NCI-H748 treated with DMSO at 0.1 percent for 48 hours (cell line): ENCODE measurements at places on chromosomes 6 and 20.
A peak's percentile ranks its signal among the peaks of the same experiment; 100 is the strongest.

- no peak for DNase-seq
Observed at GRCh38 chr6:166910601-166911000, 45.7 kb downstream of the RNASET2 start.

DNA sequence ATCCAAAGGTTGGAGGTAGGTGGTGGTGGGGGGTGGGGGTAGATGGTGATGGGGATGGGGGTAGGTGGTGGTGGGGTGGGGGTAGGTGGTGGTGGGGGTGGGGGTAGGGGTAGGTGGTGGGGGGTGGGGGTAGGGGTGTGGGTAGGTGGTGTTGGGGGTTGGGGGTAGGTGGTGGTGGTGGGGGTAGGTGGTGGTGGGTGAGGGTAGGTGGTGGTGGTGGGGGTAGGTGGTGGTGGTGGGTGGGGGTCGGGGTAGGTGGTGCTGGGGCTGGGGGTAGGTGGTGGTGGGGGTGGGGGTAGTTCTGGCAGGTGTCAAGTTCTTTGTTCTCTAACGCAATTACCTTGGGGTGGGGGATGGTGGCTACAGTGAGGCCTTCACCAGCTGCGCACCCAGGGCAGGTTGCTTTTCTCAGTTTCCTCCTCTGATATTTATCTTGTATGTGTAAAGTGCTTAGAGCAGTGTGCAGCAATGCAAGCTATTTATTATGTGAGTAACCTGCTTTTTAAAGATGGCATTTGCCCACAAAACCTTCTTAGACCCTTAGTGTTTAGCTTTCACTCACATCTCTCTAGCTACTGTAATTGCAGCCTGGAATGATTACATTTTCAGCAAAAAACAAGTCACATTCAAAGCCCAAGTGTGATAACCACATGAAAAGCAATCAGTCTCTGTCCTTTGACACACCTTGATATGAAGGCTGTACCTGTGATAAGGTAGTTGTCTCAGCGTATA lies 8.2 kb upstream of the CCDC167 start:
- no peak for DNase-seq

DNA sequence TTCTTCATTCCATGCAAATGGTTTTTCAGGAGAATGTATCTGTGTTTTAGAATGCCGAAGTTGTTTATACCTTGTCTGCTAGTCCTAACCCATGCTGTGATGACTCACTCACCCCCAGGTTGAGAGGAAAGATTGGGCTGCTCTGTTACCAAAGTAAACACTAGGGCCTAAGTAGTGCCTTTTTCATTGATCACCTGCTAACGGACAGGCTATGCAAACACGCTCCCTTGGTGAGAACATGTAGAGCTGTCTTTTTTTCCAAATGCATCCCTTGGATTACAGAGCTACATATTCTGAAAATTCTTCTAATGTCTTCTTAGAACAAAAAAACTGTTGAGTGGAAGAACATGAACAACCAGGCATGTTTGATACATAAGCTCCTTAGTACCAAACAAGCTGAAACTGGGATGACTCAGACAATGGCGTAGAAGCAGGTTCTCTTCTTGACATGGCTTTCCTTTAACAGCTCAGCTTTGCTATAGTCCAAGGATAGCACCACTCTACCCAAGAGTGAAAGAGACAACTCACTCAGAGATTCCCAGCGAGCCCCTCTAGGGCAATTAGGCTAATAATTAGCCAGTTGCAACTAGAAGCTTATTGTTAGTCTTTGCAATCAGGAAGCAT lies 20.5 kb downstream of the PERP start:
- peak; percentile 91 for DNase-seq

- DNase-seq: no peak
Observed at GRCh38 chr6:73177221-73177944, 47.9 kb downstream of the KHDC1L start.

- DNase-seq: no peak
Observed at GRCh38 chr6:33714385-33715040, 3.0 kb upstream of the UQCC2 start.

DNA sequence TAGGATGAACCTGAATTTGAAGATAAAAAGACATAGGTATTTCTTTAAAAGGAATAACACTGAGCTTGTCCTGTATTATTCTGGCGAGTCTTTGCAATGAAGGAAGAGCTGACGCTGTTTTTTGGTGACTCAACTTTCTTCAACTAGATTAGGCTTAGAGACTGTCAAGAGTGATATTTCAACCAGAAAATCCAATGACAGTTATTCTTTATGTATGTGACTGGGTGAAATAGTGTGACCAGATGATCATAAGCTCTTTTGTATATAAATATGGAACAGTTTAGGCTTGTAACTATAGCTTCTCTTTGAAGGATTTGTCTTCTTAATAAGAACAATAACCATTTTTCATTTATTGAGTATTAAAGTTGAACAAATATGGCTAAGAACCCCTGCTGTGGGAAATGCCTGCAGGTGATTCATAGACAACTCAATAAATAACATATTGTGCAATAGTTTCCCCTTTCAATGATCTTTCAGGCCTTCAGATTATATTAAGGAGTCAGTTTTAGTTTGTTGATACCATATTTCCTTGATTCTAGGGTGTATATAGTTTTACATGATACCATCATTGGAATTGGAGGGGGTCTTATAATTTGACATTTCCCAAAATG lies 265.6 kb upstream of the JAG1 start:
- DNase-seq: no peak

GRCh38 chr6:110329714-110330436 lies 28.3 kb downstream of the METTL24 start:
- DNase-seq: no peak

DNA sequence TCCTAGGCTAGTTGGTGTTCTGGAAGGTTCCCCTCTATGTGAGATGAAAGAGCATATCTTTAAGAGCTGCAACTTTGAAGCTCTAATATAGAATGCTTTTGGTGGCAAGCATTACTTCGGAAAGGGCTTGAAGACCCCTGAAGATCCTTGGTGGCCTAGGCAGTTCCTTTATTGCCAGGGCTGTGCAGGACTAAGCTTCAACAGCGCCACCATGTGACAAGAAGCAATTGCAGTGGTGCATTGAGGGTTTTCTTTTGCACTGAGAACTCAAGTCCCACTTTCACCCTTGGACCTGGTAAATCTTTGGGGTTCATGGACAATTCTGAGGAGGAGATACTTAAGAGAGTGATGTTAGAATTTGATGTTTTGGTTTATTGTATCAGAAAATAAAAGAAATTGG lies 237.4 kb upstream of the GMDS start:
- DNase-seq: no peak

DNA sequence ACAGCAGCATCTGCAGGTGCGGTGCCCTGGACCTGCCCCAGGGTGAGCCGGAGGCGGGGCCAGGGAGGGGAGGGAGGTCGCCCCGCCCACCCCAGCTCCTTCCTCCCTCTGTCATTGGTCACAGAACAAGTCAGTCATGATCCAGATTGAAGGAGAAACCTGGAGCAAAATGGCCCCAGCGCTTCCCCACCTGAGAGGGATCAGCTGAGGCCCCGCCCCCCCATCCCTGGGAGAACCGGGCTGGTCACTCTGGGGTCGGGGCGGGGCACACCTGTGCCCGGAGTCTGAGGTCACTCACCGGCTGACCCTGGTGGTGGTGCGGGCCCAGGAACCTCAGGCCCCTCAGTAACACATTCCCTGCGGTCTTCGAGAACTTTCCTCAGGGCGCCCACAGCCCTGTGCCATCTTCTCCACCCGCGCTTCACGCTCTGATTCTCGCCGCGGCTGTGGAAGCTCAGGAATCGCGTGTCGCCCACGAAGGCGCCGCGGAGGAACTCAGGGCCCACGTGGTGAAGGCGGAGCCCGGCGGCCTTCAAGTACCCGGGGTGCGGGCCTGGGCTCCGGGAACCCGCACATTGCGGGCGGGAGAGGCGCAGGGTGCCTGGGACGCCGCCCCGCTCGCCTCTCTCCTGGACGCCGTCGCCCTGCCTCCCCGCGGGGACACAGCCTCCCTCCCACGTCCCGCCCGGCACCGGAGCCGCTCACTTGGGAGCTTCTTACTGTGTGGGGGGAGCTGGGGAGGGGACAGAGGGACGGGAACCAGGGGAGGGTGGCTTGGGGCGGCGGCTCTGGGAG lies 36.4 kb upstream of the HLA-C start:
- no peak for DNase-seq

DNA sequence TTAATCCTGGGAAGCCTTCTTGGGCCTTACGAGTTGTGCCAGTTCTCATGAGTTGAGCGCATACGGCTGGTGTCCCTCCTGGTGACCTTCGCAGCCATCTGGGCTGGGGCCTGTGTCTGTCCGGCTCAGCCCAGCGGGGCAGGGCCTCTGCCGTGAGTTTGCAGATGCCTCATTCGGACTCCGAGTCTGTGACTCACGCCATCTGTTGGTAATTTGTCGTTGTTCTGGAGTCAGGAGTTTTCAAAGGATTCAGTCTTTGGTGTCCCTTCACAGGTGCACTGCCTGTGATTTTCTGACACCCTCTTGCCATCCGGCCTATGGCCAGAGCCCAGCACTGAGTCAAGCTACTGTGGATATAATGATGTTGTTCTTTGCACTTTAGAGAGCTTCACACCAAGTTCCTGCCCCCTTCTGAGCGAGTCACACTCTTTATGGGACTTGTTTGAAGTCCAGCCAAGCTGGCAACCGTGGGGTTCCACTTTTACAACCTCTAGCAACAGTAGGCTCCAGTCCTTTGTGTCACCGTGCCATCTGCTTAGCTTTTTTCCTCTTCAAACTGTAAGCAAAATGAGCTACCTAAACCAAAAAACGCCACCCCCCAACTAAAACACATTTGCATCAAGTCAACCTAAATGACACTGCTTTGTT lies 175.6 kb downstream of the AIG1 start:
- no peak for DNase-seq

- DNase-seq: peak; percentile 59
Observed at GRCh38 chr6:139373154-139373927, 1.1 kb downstream of the CITED2 start.

DNA sequence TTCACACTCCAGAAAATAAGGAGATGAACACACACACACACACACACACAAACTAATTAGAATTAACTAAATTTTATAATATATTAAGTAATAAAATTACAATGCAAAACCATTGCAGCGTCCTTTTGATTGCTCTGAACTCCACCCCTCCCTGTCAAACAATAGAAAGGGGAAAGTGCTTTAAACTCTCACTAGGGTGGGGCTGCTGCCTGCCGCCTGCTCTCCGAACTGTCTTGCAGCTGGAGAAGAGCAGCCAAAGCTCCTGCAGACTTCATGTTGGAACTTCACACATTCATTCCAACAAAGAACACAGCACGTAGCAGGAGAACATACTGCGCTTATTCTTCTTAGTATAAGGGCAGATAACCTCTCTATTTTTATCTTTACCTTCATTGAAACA lies 83.2 kb downstream of the GCLC start:
- DNase-seq: peak; percentile 94

DNA sequence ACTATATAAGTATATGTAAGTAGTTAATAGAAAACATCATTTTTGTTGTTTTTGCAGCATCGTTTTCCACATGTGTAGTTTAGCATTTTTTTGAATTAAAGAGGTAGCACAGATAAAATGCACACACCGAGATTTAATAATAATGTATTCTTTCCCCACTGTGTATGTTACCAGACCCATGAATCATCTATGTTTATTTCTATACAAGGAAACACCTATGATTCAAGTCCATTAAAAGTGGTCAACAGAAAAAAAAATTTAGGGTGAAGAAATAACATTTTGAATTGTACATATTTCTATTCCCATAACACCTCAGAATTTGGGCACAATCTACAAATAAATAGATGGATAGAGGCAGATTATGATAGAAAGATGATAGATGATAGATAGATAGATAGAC lies 31.7 kb upstream of the HCRTR2 start:
- DNase-seq: no peak

DNA sequence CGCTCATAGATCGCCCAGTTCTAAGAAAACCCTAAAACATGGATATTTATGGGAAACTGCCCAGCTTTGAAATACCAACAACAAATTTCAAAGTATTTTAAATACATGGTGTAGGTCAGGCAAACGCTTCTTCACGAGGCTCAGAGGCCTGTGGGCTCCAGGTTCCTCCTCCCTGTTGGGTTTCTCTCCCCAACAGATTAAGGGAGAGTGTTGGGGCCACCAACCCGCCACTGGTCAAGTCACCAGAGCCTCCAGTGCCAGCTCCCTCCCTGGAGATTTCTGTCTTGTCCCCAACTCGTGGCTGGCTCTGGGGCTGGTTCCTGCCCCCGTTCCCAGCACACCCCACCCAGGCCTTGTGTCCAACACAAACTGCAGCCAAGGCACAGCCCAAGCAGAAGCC lies 87.9 kb downstream of the PTPN1 start:
- DNase-seq: no peak

GRCh38 chr6:9398071-9398766 lies 962.9 kb upstream of the SLC35B3 start:
- DNase-seq: peak; percentile 93

DNA sequence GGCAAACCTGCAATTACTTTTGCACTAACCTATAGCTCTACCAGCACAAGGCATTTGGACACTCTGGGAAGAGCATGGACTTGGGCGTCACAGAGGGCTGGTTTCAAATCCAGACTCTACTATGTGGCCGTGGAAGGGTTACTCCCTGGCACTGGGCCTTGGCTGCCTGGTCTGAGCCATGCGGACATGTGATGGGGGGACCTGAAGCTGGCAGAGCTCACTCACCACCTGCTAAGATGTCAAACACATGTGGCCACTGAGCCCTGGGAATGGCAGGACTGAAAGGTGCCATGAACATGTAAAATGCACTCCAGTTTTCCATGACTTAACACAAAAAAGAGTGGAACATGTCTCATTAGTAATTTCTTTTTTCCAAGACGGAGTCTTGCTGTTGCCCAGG lies 23.7 kb downstream of the VSTM2L start:
- no peak for DNase-seq

GRCh38 chr6:45421709-45422502 lies 44.2 kb upstream of the SUPT3H start:
- peak; percentile 62 for DNase-seq

- no peak for DNase-seq
Observed at GRCh38 chr20:36147690-36148089, 6.8 kb upstream of the EPB41L1 start.

GRCh38 chr6:18148304-18149025 lies 6.4 kb downstream of the TPMT start:
- DNase-seq: no peak

GRCh38 chr6:160077024-160077423 lies 44.6 kb upstream of the SLC22A1 start:
- no peak for DNase-seq

GRCh38 chr6:131117878-131118277 lies 17.4 kb upstream of the AKAP7 start:
- no peak for DNase-seq

- DNase-seq: no peak
Observed at GRCh38 chr6:138769102-138769676, 4.4 kb upstream of the CCDC28A start.

- DNase-seq: no peak
Observed at GRCh38 chr20:24494460-24494920, 25.1 kb downstream of the SYNDIG1 start.

DNA sequence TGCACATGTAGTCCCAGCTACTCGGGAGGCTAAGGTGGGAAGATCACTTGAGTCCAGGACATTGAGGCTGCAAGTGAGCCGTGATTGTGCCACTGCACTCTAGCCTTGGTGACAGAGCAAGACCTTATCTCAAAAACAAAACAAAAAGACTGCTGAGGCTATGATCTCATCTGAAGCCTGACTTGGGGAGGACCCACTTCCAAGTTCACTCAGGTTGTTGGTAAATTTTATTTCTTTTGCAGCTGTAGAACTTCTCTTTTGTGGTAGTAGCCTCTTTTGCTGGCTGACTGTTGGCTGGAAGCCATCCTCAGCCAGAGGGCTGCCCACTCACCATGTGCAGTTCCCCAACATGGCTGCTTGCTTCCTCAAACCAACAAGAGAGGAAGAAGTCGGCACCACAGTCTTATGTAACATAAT lies 36.8 kb upstream of the ME1 start:
- no peak for DNase-seq

GRCh38 chr6:122996794-122997505 lies 915 bp downstream of the CLVS2 start:
- no peak for DNase-seq

GRCh38 chr20:36599912-36600345 lies 5.7 kb upstream of the RAB5IF start:
- no peak for DNase-seq
